ENCODE measurements at places on chromosomes 13 and 19.

DNA sequence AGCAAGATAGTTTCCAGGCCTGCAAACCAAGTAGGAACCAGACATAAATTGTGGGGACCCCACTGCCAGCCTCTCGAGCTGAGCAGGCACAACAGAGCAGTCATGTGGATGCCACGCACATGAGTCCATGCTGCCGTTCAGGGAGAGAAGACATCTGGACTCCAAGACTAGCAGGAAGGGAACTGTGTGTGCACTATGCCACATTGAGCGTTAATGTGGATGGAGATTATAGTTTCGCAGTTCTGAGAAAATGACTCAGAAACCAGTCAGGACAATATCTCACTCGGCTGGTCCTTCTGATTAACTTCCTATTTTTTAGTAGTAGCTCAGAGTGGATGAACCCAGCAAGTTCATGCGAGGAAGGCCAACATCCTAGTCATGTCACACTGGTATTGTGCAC, 124.9 kb downstream of the CRYL1 start:
- no peak for DNase-seq

- DNase-seq = no peak
These were observed 8.9 kb downstream of the ZNF546 start for GRCh38 chr19:40005691-40006272.

- DNase-seq = no peak
These were observed 187.2 kb downstream of the ITGBL1 start for GRCh38 chr13:101639711-101640110.

GRCh38 chr13:100129605-100130004, 40.7 kb downstream of the PCCA start:
- no peak for DNase-seq

GRCh38 chr13:46551410-46552302, 1.3 kb upstream of the LRCH1 start:
- peak; percentile 79 for DNase-seq

- no peak for DNase-seq
These were observed 5.8 kb downstream of the MISP3 start for GRCh38 chr19:14078411-14078810.

- peak; percentile 9 for DNase-seq
These were observed 50.3 kb upstream of the SIN3B start for GRCh38 chr19:16778796-16779411.

DNA sequence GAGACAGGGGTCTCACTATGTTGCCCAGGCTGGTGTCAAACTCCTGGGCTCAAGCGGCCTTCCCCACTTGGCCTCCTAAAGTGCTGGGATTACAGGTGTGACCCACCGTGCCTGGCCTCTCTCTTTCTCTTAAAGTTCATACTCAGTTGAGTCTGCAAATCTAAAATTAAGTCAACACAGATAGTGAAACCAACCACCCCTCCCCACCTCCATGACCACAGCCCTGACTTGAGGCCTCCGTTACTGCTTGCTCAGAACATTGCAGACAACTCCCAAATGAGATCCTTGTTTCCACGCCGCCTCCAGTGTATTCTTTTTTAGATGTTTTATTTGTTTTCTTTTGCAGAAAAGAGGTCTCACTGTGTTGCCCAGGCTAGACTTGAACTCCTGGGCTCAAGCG, 94.4 kb downstream of the CACNA1A start:
- no peak for DNase-seq

GRCh38 chr13:71448080-71448630, 418.8 kb downstream of the DACH1 start:
- no peak for DNase-seq

- DNase-seq = no peak
These were observed 23.9 kb upstream of the RCBTB2 start for GRCh38 chr13:48556817-48557216.

DNA sequence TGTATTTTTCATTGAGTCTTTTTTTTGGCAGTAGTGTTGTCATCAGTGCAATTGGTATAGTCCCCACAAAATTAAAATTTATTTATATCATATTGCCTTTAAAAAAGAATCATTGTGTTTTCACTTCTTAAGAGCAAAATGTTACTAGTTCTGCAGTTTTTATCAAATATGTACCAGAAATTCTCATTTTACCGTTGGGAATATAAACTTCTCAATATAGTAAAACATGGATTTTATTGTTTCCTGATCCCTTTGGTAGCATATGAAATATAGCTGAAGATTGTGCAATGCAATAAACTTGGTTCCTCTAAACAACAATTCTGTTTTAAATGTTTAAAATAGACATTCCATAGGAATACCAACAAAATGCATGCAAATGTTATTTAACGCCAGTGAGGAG, 306.5 kb upstream of the PCDH20 start:
- no peak for DNase-seq
